Foreskin keratinocyte (primary cell): ENCODE measurements at places on chromosomes 6 and 20. TPM values are rescaled to one million over a fixed set of nuclear protein-coding genes. Genes with fewer than 3 reads are reported as not detected.

Gene R3HDML
- polyA plus RNA-seq = not detected in 2 replicates

Gene MUC21
- polyA plus RNA-seq = not detected in 2 replicates

Gene KHDC1L
- 0.11 and 0.14 TPM in 2 replicates for polyA plus RNA-seq

Gene IPCEF1
- not detected in 2 replicates for polyA plus RNA-seq

Gene BMP6
- 0.07 and 1.0 TPM in 2 replicates for polyA plus RNA-seq

Gene PAK5
- polyA plus RNA-seq = not detected in 2 replicates

Gene DYNLT1
- polyA plus RNA-seq = 208 and 222 TPM in 2 replicates

Gene COL9A3
- polyA plus RNA-seq = 13.9 and 14.4 TPM in 2 replicates

Gene LAMP5
- polyA plus RNA-seq = not detected in 2 replicates

Gene SLC44A4
- polyA plus RNA-seq = 0.16 and 0.27 TPM in 2 replicates

Gene NRN1
- polyA plus RNA-seq = not detected in 2 replicates

Gene CRISP3
- not detected in 2 replicates for polyA plus RNA-seq

Gene RAET1L
- polyA plus RNA-seq = 1.4 and 1.9 TPM in 2 replicates

Gene LST1
- 0.20 and 0.25 TPM in 2 replicates for polyA plus RNA-seq

Gene TAP2
- 52.7 and 64.8 TPM in 2 replicates for polyA plus RNA-seq

Gene ARMH2
- not detected in 2 replicates for polyA plus RNA-seq

Gene C6orf52
- 1.4 and 2.7 TPM in 2 replicates for polyA plus RNA-seq
